ENCODE measurements at places on chromosomes 16 and 17.
A peak's percentile ranks its signal among the peaks of the same experiment; 100 is the strongest.

GRCh38 chr17:74240618-74241205, 27.3 kb downstream of the TTYH2 start:
- DNase-seq = no peak

DNA sequence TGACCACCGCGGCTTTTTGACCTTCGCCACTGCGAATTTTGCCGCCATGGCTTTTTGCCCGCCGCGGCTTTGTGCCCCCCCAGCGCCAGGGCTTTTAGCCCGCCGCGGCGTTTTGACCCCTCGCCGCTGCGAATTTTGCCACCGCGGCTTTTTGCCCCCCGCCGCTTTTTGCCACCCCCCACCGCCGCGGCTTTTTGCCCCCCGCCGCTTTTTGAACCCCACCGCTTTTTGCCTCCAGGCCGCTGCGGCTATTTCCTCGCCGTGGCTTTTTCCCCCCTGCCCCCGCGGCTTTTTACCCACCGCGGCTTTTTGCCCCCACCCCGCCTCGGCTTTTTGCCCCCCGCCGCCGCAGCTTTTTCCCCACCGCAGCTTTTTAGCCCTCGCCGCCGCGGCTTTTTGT, 134.8 kb upstream of the TP53TG3C start:
- DNase-seq = no peak

DNA sequence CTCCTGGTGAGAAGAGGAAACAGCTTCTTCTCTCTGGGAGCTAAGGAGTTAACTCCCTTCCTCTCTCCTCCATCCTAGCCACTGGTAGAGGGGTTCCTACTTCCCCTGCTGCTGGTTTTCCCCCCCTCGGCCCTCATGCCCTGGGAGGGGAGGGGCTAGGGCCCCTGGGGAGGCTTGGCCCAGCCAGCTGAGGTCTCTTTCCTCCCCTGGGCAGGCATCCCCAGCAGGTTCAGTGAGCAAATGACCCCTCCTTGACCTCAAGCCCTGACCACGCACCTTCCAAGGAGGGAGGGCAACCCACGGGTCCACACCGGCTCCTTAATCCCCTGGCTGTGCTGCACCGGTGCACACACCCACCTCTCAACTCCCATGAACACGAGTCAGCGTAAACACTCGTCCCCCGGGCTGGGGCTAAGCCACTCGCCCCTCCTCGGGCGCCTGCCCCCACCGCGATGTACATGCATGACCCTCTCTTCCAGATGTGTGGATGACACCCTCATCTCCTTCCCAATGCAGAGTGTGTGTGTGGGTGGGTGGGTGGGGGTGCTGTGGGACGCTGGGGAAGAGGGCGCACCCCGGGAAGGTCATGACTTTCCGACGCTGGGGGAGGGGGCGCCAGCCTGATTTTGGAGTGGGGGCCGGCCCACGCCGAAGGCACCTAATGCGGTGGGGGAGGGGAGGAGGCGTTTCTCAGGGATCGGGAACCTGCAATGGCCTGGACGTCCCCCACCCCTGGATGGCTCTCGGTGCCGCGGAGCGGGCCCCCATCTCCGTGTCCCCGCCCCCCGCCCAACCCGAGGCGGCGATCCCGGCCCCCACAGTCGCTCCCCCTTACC, 33.7 kb downstream of the SRCIN1 start:
- no peak for DNase-seq

GRCh38 chr17:18224387-18225120, 881 bp upstream of the LLGL1 start:
- DNase-seq = no peak

GRCh38 chr17:45107293-45108010, 24.9 kb downstream of the PLCD3 start:
- no peak for DNase-seq

DNA sequence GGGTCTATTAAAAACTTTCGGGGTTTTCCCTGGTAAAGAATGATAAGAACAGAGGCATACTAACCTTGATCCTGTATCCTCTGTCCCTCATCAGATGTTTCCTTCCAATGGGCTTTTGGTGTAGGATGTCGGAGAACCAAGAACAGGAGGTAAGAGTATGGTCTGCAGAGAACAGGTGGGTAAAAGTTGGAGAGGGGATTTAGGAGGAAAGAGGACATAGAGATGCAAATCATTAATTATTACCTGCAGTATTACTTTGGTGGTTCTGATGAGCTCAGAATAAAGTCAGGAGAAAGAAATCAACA, 4.3 kb downstream of the SNX11 start:
- no peak for DNase-seq

DNA sequence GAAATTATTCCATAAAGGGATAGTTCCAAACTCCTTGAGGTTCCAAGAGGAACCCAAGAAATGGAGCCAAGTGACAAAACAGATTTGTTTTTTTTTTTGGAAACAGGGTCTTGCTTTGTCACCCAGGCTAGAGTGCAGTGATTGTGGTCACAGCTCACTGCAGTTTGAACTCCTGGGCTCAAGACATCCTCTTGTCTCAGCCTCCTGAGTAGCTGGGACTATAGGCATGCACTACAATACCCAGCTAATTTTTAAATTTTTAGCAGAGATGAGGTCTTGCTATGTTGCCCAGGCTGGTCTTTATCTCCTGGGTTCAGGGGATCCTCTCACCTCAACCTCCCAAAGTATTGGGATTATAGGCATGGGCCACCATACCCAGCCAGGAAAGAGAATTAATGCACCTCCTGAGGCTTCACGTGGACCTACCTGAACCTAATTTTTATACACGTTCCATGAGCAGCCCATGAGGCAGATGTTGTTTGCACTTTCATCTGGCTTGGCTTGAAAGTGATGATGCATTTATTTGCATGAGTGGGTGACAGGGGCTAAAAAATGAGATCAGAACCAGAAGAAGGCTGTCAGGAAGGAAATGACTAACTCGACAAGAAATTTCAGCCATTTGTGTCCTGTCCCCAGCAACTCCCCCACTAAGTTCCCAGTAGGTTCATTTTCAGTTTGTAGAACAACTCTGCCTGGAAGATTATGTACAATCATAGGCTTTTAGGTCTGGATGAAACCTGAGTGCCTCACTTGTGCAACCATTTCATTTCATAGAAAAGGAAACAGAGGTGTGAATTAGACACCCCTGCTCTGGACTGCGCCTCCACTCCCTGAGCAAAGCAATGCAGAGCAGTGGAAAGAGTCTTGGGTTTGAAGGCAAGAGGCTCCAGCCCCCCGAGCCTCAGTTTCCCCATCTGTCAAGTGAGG, 10.3 kb upstream of the IRF8 start:
- DNase-seq = peak; percentile 60

- no peak for DNase-seq
Measured at GRCh38 chr17:39170558-39170957, 4.6 kb upstream of the ARL5C start.

- DNase-seq = no peak
Measured at GRCh38 chr17:5226940-5227878, 7.5 kb downstream of the SCIMP start.

DNA sequence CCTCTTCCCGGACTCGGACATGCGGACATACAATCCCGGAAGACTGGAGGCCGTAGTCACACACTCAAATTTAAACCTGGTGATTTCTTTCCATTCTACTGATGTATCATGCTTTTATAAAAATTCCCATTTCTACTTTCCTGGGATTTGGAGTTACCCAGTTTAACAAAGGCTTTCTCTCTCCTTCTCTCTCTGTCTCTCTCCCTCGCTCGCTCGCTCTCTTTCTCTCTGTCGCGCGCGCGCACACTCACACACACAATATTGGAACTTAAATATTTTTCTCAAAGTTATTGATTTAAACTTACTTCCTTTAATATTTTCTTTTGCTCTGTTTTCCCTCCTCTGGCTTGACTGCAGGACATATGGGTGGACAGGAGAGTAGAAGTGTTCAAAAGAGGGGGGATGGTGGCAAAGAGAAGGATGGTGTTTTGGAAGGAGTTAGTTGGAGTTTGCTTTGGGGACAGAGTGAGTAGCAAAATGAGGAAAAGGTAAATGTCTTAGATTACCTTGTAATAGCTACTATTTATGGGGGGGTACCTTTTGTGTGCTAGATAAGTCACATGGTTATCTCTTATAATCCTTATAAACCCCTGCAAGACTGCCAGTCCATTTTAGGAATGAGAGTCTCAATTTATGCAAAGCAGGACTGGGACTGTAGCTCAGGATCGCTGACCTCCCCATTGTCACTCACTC, 878 bp upstream of the TRIM25 start:
- no peak for DNase-seq

DNA sequence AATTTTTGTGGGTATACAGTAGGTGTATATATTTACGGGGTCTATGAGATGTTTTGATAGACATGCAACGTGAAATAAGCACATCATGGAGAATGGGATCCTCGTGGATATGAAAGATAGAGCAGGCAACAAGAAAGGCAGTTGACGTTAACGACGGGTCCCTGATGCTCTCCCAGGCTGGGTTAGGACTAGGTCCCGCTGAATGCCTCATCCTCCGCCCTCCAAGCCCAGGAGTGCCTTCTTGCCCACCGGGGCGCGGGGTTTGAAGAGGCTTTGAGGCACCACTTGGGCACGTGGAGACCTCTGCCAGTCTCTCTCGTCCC, 9.5 kb upstream of the ZFP90 start:
- DNase-seq = no peak

DNA sequence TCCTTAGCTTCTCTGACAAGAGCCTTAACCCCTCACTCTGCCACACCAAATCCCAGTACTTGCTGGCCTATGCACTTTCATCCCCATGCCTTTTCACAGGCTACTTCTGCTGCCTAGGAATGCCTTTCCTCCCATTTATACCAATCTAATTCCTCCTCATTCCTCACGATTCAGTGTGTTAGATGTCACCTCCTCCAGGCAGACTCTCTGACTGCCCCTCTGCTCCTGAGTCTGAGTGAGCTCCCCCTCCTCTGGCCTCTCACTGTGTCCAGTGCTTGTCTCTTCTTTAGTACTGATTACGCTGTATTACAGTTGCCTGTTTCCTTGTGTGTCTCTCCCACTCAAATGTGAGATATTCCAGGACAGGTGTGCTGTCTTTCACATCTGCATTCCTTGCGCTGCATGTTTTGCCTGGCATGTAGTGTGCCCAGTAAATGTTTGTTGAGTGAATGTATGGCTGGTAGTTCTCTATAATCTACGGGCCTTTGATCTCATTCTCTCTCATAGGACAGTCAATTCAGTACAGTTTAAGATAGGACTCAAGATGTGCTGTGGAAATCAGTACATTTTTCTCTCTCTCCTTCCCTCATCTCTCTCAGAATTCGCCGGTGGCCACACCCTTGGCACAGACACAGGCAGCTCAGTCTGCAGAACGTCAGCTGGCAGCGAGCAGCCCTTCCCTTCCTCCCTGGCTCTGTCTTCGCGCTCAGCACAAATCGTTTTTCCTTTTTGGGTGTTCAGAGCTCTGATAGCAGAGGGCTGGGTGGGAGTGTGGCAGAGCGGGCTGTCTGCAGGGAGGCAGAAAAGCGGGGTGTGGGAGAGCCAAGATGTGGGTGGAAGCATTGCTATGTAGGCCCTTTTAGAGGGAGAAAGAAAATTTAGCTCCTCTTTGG, 18.5 kb downstream of the ARL4D start:
- DNase-seq = no peak

DNA sequence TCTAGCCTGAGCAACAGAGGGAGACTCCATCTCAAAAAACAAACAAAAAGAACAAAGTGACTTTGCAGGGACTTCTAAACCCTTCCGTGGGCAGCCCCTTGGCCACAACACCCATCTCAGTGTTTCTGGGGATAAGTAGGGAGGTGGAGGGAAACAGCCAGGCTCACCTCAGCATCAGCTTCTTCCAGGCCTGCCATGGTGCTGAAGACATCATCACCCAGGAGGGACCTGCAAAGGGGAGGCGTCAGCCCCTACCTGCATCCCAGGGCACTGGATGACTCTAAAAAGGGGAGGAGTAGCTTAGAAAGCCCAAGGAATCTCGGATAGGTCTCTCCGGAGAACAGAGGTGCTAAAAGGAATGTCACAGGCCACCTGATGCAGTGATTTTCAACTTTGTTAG, 9.8 kb downstream of the FBF1 start:
- DNase-seq = no peak

DNA sequence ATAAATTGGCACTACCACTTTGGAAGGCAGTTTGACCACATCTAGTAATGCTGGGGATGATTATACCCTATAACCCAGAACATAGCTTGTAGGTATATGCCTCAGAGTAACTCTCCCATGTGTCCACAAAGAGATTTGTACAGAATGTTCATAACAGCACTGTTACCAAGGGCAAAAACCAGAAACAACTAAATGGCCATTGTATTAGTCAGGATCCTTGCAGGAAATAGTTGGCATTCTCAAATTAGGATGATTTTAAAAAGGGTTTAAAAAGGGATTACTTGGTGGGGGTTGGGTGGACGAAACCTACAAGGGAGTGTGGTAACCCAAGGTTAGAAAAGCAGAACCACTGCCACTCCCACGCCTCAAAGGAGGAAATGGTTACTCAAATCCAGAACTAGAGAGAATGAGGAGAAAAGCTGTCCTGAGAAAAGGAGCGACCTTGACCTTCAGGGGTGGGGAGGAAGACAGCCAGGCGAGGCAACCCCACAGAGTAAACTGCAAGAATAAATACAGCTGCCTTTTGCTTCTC, 2.1 kb downstream of the CPPED1 start:
- DNase-seq = peak; percentile 32

- peak; percentile 96 for DNase-seq
Measured at GRCh38 chr17:40362696-40363110, 1.8 kb downstream of the GJD3 start.

DNA sequence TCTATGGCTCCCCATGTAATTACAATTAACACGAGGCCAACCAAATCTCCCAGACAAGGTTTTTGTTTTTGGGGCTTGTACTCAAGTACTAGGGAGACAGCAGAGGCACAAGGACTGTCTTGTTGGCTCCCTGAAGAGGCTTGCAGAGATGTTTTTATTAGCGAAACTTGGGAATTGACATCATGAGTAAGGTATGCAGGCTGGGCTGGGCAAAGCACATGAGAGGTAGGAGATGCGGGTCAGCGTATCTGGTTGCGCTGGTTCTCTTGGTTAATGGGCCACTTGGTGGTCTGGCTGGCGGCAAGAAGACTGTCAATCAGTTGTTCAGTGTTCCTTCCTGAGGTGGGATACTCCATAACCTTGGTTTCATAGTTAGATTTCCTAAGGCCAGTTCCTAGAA, 28.9 kb downstream of the LCMT1 start:
- DNase-seq = no peak

DNA sequence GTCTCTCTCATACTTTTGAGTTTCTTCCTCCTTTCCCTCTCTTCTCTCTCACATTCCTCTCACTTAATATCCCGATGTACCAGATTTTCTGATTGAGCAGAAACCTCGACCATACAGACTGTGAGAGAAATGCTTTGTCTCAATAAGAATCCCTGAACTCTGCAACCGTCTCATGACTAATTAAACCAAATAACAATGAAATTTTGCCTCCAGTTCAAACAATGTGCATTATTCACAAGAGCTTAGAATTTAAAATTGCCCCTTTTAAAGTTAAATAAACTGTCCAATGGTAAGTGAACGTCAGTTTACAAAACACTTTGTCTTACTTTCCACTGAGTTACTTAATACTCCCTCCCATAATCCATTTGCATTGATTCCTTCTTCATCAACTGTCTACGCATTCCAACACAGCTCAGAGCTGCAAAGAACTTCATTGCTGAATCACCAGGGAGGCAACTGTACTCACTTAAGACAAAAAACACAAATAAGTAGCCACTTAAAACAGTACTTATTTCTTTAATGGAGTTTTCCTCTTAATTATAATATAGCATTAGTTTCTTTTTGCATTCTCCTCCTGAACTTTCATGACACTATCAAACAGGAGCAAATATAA, 4.9 kb downstream of the CDH11 start:
- DNase-seq = no peak
